Psoas muscle (tissue), 8 donors: ENCODE measurements at places on chromosomes 7 and 10. TPM values are rescaled to one million over a fixed set of nuclear protein-coding genes. Genes with fewer than 3 reads are reported as not detected.

- peak overlapping the region; percentile 94 for H3K4me3 ChIP-seq
- DNase-seq = peak; percentile 83
- peak overlapping the region; percentile 98 for H3K27ac ChIP-seq
- peaks cover 27% of the 10 kb centered on the region for H3K4me1 ChIP-seq
Measured at GRCh38 chr10:29736366-29737073, 101.7 kb upstream of the SVIL start.

DNA sequence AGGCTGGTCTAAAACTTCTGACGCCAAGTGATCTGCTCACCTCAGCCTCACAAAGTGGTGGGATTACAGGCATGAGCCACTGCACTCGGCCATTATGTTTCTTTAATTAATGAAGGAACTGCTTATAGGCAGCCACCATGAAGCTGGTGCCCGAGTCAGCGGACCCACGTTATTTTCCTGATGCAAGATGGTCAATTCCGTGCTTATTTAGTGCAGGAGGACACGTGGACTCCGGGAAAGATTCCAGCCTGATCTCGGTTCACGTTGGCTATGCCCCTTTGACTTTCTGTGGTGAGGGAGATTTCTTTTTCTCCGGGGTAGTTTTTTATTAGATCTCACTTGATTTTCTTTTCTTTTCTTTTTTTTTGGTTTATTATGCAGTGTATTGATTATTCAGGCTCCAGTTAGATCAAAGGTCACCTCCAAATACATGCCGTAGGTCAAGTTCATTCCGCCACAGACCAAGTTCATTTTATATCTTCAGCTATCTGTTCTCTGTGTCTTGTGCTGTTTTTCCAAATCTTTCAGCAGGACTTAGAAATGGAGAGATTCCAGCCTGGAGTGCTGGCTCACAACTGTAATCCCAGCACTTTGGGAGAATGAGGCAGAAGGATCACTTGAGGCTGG is 8.3 kb downstream of the CAMK1D start:
- no peaks in the 10 kb centered on the region for H3K36me3 ChIP-seq
- H3K27me3 ChIP-seq = no peaks in the 10 kb centered on the region
- no peaks in the 10 kb centered on the region for H3K4me1 ChIP-seq
- no peak overlapping the region for H3K27ac ChIP-seq
- DNase-seq = no peak
- no peak overlapping the region for H3K4me3 ChIP-seq

The CPED1 gene
- 39.2 TPM for total RNA-seq

The DDIT4 gene
- 42.5 TPM for total RNA-seq

GRCh38 chr10:107011105-107011504 is 153.4 kb downstream of the SORCS1 start:
- H3K4me1 ChIP-seq = no peaks in the 10 kb centered on the region
- DNase-seq = no peak
- H3K27me3 ChIP-seq = no peaks in the 10 kb centered on the region
- H3K36me3 ChIP-seq = no peaks in the 10 kb centered on the region
- no peak overlapping the region for H3K4me3 ChIP-seq

The CALCR gene
- 0.63 TPM for total RNA-seq

- H3K4me1 ChIP-seq = peaks cover 6% of the 10 kb centered on the region
- no peak overlapping the region for H3K27ac ChIP-seq
- no peaks in the 10 kb centered on the region for H3K36me3 ChIP-seq
- no peak for DNase-seq
Measured at GRCh38 chr10:111072232-111072631, 4.6 kb upstream of the ADRA2A start.

- no peak overlapping the region for H3K4me3 ChIP-seq
- no peak overlapping the region for H3K27ac ChIP-seq
- no peak for DNase-seq
- H3K27me3 ChIP-seq = no peaks in the 10 kb centered on the region
- no peaks in the 10 kb centered on the region for H3K4me1 ChIP-seq
Measured at GRCh38 chr7:135840591-135840990, 92.0 kb upstream of the FAM180A start.

The SFXN2 gene
- total RNA-seq = 2.3 TPM

GRCh38 chr10:83164156-83164555 is 975.2 kb upstream of the GHITM start:
- H3K4me3 ChIP-seq = no peak overlapping the region
- DNase-seq = no peak
- H3K4me1 ChIP-seq = no peaks in the 10 kb centered on the region
- H3K36me3 ChIP-seq = no peaks in the 10 kb centered on the region
- H3K27me3 ChIP-seq = no peaks in the 10 kb centered on the region

DNA sequence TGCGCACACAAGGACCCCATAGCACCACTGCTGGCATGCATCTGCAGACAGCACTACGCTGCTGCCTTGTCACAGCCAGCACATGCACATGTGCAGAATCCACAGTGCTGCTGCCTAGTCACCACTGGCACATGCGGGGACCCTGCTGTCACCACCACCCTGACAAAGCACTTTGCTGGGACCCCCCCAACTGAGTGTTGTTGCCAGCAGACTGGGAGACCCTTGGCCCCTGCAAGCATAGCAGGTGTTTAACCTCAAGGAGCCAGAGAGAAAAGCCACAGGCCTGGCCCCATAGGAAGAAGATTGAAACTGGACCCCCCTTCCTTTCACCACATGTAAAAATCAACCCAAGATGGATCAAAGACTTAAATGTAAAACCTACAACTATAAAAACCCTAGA is 211.2 kb downstream of the ITGB1 start:
- no peak overlapping the region for H3K27ac ChIP-seq
- no peak overlapping the region for H3K4me3 ChIP-seq
- H3K36me3 ChIP-seq = peaks cover 5% of the 10 kb centered on the region
- no peaks in the 10 kb centered on the region for H3K4me1 ChIP-seq
- H3K27me3 ChIP-seq = no peaks in the 10 kb centered on the region

The SDK1 gene
- total RNA-seq = 2.4 TPM

The MUC3A gene
- total RNA-seq = 0.36 TPM

DNA sequence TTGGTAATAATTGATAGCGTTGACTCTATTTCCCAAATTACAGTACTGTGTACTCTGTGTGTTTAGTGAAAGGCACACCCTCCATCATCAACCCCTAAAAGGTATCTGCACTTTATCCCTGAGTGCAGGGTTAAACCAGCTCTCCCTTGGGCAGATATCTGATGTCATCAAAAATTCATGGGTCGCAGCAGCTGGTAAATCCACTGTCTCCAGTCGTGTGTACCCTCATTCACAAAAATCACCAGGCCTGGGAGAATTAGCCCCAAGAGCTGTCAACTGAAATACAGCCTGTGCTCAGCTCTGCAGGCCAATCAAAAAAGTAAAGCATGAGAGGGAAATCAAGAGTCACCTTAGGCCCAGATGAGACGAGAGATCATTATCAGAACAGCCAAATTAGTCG is 103.7 kb downstream of the HIP1 start:
- H3K27me3 ChIP-seq = peaks cover 5% of the 10 kb centered on the region
- no peak overlapping the region for H3K4me3 ChIP-seq
- DNase-seq = no peak
- H3K27ac ChIP-seq = no peak overlapping the region
- H3K36me3 ChIP-seq = no peaks in the 10 kb centered on the region
- H3K4me1 ChIP-seq = peaks cover 6% of the 10 kb centered on the region

The GLRX3 gene
- 76.9 TPM for total RNA-seq

The AS3MT gene
- 1.8 TPM for total RNA-seq

DNA sequence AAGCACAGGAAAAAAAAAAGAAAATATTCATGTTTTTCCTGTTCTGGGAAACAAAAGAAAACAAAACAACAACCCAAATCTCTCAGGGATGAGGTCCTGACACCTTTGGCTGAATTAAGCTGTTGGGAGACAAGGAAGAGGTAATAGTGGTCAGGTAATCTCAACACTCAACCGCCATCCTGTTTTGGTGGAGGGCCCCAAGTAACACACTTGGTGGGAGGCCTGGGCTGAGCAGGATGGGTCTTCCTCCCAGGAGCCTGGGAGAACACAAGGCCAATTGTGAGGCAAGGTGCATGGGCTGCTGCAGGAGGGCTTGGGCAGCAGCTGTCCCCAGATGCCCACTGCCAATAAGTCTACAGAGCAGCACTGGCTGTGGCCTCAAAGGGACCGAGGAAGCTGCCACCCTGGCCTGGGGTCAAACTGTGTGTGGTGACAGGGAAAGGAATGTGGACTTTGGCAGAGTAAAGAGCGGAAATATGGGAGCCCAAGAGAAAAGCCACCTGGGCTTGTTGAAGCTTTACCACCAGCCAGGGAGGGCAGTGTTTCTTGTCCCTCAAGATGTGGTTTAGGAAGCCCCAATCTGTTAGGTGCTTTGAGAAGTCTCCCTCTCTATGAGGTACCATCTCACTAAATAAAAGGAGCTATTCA is 93.5 kb upstream of the SLC25A13 start:
- H3K4me3 ChIP-seq = no peak overlapping the region
- H3K27me3 ChIP-seq = no peaks in the 10 kb centered on the region
- DNase-seq = no peak
- H3K4me1 ChIP-seq = peaks cover 6% of the 10 kb centered on the region
- no peaks in the 10 kb centered on the region for H3K36me3 ChIP-seq
- no peak overlapping the region for H3K27ac ChIP-seq

- no peaks in the 10 kb centered on the region for H3K36me3 ChIP-seq
- H3K27me3 ChIP-seq = no peaks in the 10 kb centered on the region
- H3K4me1 ChIP-seq = no peaks in the 10 kb centered on the region
- no peak for DNase-seq
Measured at GRCh38 chr7:127962589-127963361, 68.5 kb downstream of the LRRC4 start.

DNA sequence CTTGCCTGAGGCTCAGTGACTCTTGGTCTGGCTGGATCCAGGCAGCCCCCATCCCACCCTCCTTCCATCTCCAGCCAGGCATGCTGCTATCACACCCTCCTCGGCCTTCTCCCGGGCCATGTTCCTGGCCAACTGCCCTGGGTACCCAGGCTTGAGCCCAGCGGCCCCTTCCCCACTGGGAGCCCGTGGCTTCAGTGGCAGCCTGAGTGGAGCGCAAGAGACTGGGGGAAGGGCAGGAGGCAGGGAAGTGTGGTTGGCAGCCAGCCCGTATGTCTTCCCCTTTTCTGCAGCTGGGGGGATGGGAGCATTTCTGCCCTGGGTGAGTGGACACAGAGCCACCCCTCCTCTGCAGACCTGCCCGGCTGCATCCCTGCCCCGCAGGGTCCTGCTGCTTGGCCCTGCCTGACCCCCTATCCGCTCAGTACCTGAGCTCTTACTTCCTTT is 148.5 kb downstream of the ARHGAP22 start:
- DNase-seq = peak; percentile 60
- no peak overlapping the region for H3K27ac ChIP-seq
- H3K36me3 ChIP-seq = no peaks in the 10 kb centered on the region
- no peaks in the 10 kb centered on the region for H3K27me3 ChIP-seq
- no peak overlapping the region for H3K4me3 ChIP-seq

DNA sequence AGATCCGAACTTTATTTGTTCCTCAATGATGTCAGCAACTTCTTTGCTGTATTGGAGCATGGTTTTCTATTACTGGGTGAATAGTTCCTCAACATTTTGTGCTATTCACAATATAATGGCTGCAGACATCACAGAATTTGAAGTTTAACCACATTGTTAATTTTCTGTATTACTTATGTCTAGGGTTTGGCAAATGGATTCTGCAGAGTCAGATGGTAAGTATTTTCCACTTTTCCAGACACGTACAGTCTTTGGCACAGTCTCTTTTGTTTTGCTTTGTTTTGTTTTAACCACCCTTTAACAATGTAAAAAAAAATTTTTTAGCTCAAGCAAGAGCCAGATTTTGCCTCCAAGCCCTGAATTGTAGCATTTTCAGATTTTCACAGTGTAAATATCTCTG is 36.8 kb upstream of the FOXK1 start:
- no peak overlapping the region for H3K27ac ChIP-seq
- no peaks in the 10 kb centered on the region for H3K36me3 ChIP-seq
- H3K4me3 ChIP-seq = no peak overlapping the region
- no peak for DNase-seq
- H3K4me1 ChIP-seq = peaks cover 5% of the 10 kb centered on the region

DNA sequence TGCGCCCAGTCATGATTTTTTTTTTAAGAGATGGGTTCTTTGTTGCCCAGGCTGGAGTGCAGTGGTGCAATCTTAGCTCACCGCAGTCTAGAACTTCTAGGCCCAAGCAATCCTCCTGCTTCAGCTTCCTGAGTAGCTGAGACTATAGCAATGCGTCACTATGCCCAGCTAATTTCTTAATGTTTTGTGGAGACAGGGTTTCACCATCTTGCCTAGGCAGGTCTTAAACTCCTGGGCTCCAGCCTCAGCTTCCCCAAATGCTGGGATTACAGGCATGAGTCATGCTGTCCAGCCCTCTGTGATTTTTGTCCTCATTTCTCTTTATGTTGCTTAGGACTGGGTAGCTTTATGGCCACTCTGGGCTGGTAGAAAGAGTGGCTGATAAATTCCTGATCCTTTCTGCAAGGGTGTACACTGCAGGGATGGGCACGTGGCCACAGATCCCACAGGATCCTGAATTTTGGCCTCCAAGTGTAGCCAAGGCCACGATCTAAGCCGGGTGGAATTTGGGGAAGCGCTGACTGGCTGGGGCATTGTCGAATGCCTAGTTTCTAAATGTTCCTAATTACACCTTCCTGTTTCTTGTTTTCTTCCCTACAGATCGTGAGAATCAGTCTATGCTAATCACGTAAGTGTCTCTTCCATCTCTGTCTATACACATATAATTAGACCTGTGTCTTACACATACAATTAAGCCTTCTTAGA is 24.1 kb upstream of the MYH16 start:
- DNase-seq = no peak
- H3K4me1 ChIP-seq = no peaks in the 10 kb centered on the region
- no peaks in the 10 kb centered on the region for H3K27me3 ChIP-seq
- H3K27ac ChIP-seq = no peak overlapping the region
- H3K36me3 ChIP-seq = no peaks in the 10 kb centered on the region

DNA sequence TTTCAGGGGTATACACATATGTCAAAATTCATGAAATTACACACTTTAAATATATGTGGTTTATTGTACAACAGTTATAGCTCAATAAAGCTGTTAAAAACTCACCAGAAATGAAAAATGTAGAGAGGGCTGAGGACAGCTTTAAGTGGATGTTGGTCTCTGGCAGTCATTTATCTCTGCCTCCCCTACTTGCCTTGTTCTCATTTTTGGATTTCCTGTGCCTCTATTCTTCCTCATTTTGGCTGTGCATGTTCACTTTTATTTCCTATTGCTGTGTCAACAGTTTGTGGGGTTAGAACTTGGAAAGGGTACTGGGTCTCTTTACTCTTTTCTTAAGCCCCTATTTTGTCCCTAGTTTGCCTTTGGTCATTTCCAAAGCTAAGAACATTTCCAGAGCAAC is 18.6 kb upstream of the MEST start:
- no peaks in the 10 kb centered on the region for H3K36me3 ChIP-seq
- DNase-seq = no peak
- H3K27me3 ChIP-seq = no peaks in the 10 kb centered on the region
- H3K4me1 ChIP-seq = no peaks in the 10 kb centered on the region
- H3K4me3 ChIP-seq = no peak overlapping the region
- no peak overlapping the region for H3K27ac ChIP-seq

The GIMAP8 gene
- 6.1 TPM for total RNA-seq

DNA sequence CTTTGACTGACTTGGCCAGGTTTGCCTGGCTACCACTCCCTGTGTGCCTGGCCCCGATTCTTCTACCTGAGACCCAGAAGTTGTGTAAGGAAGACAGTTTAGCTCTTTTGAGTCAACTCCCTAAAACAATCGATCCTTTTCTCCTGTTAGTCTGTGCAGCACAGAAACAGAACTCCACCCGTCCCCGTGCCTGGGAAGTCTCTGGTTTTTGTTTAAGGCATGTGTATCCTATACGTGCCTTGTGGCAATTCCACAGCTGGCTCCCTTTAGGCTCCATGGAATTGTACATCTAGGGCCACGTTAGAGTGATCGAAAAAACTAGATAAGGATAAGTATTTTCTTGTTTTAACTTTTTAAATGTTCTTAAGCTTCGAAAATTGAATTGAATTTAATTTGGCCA is 131.6 kb downstream of the BICC1 start:
- H3K27ac ChIP-seq = peak overlapping the region; percentile 71
- no peak for DNase-seq
- no peaks in the 10 kb centered on the region for H3K27me3 ChIP-seq
- peaks cover 27% of the 10 kb centered on the region for H3K4me1 ChIP-seq
- H3K4me3 ChIP-seq = no peak overlapping the region
- no peaks in the 10 kb centered on the region for H3K36me3 ChIP-seq
